Sigmoid colon (tissue), 7 donors: ENCODE measurements at places on chromosomes 7 and 10. TPM values are rescaled to one million over a fixed set of nuclear protein-coding genes. Genes with fewer than 3 reads are reported as not detected.

GRCh38 chr10:100945754-100946153 is 23.6 kb upstream of the SEMA4G start:
- no peak for DNase-seq
- H3K27ac ChIP-seq = no peak overlapping the region
- H3K27me3 ChIP-seq = no peaks in the 10 kb centered on the region
- H3K4me3 ChIP-seq = no peak overlapping the region
- H3K4me1 ChIP-seq = no peaks in the 10 kb centered on the region
- H3K36me3 ChIP-seq = peaks cover 93% of the 10 kb centered on the region

IKZF1 gene
- total RNA-seq = 20.5 TPM

DNA sequence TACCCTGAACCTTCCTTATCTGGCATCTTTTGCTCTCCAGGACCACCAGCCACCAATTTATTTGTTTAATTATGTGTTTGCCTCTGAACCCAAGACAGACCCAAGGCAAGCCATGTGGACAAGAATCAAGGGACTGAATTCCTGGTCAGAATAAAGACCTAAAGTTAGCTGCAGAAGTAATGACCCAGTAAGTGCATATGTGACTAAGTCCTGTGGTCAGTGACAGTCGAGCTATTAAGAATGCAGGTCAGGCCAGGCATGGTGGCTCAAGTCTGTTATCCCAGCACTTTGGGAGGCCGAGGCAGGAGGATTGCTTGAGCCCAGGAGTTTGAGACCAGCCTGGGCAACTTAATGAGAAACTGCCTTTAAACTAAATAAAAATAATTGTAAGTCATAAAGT is 139.4 kb downstream of the CCDC71L start:
- no peaks in the 10 kb centered on the region for H3K36me3 ChIP-seq
- no peak overlapping the region for H3K27ac ChIP-seq
- H3K4me3 ChIP-seq = no peak overlapping the region
- H3K4me1 ChIP-seq = no peaks in the 10 kb centered on the region

DNA sequence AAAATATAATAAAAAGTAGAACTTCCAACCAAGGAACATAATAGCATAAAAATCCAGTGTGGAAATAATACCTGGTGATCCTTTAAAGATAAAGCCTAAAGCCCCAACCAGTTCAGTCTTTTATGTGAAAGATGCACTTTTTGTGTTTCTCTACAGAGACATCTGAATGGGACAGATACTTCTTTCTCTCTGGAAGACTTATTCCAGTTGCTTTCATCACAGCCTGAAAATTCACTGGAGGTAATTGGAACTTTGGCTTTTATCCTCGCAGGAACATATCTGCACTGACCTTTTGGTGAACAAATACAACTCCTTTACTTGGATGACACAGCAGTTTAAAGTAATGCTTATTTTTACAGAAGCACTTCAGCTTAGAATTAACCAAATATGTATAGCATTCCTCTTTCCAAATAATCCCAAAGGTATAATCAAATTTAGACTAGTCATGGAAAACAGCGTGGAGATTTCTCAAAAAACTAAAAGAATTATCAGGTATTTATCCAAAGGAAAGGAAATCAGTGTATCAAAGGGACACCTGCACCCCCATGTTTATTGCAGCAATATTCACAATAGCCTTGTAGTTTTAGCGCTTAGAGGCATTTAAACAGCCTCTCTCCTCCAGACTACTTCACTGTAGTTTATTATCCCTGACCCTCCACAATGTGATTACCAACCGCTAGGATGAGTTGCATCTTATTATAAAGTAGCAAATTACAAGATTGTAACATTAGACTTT is 16.8 kb downstream of the HNRNPA2B1 start:
- H3K4me1 ChIP-seq = no peaks in the 10 kb centered on the region
- no peak for DNase-seq
- no peaks in the 10 kb centered on the region for H3K27me3 ChIP-seq
- no peak overlapping the region for H3K4me3 ChIP-seq
- no peak overlapping the region for H3K27ac ChIP-seq
- H3K36me3 ChIP-seq = peaks cover 11% of the 10 kb centered on the region

DNA sequence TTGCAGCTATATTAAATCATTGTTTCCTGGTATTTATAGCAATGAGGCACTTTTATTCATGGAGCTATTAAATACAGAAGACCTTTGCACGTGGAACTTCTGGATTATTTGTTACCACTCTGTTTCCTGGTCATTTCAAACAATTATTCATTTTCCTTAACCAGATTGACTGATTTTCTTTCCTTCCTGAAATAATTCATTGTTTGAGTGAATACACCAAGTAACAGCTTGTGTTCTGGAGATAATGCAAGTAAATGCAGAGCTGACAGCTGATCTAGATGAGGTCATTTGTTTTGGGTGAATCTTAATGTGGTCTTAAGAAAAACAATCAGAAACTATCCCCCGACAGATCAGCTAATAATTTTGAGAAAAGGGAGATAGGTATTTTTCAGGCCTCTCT is 497.7 kb downstream of the KIF20B start:
- no peaks in the 10 kb centered on the region for H3K4me1 ChIP-seq
- H3K27me3 ChIP-seq = no peaks in the 10 kb centered on the region
- H3K36me3 ChIP-seq = no peaks in the 10 kb centered on the region
- no peak overlapping the region for H3K27ac ChIP-seq

GRCh38 chr7:135178364-135178763 is 7.9 kb upstream of the CYREN start:
- DNase-seq = no peak
- no peak overlapping the region for H3K4me3 ChIP-seq
- no peak overlapping the region for H3K27ac ChIP-seq
